ENCODE measurements at places on chromosomes 2 and 18.

GRCh38 chr2:240817496-240818292 lies 2.3 kb downstream of the KIF1A start:
- no peak for DNase-seq

- no peak for DNase-seq
These were observed 30.5 kb downstream of the PDK1 start for GRCh38 chr2:172586245-172586891.

DNA sequence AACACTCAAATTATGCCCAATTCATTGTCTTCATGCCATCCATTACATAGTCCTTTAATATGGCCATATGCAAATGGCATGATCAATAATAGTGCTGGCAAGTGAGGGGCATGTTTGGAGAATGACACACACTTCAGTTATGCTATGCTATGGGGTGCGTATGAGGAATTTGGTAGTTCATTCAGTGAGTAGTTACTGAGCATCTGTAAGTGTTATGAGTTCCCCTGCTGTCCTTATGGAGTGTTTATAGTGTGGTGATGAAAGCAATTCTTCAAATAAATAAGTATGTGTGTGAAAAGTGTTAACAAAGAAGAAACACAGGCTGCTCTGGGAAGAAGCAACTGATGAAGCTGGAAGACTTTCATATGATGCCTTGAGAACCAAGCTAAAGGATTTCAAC lies 383.7 kb upstream of the SLC14A2 start:
- no peak for DNase-seq

DNA sequence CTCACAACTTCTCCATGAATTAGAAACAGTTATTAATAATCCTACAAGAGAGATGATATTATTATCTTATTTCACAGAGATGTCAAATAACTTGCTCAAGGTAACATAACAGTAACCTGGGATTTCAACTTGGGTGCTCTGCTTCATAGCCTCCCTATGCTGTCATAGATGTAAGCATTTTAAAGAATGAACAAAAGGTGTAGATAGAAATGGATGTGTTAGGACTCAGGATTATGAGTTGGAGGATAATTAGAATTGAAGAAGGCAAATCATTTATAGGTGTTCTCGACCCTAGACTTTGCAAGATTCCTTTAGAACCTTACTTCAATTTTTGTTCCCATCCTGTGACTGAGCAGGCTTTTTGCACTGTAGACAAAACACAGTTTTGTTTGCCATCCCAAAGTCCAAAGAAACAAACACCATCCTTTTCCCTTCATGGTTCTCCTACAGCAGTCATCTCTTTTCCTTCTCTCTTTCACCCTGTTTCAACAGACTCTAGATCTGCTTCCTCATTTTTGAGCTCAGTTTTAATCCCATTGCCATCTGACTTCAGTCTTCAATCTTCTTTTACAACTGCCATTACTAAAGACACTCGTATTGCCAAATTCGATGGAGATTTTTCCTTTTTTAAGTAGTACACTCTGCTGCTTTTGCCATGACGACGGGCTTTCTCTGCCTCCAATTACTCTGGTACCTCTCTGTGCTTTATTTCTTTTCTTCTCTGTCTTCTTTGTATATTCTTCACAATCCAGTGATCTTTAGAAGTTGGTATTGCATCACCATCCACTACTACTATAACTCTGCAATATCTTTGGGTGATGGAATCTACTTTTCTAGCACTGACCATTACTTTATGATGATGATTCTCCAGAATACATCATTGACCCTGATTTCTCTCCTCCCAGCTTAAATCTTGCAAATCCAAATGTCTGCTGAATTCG lies 4.5 kb downstream of the HNMT start:
- no peak for DNase-seq

DNA sequence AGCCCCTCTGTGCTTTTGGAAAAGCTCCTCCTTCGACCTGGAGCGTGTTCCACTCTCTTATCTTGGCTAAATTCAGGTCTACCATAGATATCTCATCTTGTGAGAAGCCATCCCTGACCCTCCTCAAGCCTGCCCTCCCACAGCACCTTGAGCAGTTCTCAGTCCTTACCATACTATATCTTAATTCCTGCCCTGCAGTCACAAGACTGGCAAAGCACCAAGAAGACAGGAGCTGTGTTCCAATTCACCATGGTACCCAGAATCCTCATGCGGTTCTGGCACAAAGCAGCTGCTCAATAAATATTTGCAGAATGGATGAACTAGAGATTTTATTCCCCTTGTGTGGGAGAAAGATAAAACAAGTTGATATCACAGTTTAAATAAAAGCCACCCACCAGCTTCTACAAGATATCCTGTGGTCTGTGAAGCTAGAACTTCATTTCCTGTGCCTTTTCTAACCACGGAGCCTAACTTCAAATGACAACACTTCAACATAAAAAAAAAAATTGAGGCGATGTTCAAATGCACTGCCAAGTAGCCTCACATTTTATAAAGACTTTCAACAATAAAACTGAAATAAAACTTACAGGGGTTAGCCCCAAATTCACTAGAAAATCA lies 19.5 kb downstream of the MARCHF4 start:
- no peak for DNase-seq

GRCh38 chr2:159192371-159192918 lies 94.1 kb downstream of the WDSUB1 start:
- no peak for DNase-seq

GRCh38 chr2:22817197-22817596 lies 567.8 kb upstream of the KLHL29 start:
- no peak for DNase-seq

GRCh38 chr2:38720613-38721241 lies 30.4 kb downstream of the SRSF7 start:
- no peak for DNase-seq

DNA sequence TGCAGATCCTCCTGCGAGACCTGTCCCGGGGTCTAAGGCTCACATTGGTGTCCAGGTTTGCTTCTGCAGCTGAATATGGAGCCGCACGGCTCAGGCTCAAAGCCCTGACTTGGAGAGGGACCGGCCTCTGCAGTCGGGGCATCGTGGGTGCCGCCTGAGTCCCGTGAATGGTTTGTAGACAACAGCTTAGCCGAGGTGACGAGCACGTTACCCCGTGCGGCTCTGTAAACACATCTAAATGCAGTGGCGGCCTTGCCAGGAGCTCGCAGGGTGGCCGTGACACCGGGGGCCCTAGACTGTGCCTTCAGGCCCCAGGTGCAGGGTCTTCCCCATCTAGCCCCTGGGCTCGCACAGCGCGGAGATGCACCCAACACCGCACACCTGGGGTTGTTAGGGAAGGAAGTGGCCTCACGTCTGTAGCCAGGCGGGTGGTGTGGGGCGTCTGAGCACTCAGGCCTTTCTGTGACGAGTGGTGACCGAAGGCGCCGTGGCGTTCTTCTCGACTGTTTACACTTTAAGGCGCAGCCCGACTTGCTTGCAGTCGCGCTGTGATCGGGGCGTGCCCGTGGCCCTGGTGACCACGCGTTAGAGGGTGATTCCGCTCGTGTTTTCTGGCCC lies 91.6 kb downstream of the NFATC1 start:
- no peak for DNase-seq

- DNase-seq: peak; percentile 63
These were observed 1.7 kb upstream of the CELF4 start for GRCh38 chr18:37567061-37567993.

DNA sequence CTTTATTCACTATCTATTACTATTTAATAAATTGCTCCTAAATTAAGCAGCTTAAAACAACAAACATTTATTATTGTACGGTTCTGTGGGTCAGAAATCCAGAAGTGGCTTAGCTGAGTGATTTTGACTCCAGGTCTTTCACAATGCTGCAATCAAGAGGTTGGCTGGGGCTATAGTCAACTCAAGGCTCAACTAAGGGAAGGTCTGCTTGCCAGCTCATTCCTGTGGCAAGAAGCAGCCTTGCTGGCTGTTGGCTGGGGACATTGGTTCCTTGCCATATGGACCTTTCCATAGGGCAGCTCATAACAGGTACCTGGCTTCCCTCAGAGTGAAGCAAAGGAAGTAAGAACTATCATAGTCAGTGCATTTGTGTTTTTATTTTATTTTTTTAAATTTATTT lies 5.0 kb upstream of the MRPL19 start:
- no peak for DNase-seq

DNA sequence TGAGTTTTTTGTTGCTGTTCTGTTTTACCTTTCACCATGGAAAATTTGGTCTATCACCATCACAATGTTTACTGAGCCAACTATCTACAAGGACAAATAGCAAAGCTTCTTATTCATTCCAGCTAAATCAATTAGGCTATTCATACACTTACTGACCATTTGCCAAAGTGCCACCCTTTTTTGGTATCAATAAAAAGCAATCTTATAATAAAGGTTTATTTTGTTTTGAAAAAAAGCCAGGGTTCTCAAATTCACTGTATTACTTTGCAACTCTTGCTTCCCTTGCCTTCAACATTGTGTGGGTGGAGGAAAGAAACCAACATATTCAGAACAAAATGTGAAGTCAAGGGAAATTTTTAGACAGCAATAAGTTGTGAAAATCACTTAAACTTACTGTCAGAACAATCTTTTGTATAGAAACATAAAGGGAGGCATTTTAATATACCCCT lies 15.3 kb downstream of the PELI1 start:
- no peak for DNase-seq

DNA sequence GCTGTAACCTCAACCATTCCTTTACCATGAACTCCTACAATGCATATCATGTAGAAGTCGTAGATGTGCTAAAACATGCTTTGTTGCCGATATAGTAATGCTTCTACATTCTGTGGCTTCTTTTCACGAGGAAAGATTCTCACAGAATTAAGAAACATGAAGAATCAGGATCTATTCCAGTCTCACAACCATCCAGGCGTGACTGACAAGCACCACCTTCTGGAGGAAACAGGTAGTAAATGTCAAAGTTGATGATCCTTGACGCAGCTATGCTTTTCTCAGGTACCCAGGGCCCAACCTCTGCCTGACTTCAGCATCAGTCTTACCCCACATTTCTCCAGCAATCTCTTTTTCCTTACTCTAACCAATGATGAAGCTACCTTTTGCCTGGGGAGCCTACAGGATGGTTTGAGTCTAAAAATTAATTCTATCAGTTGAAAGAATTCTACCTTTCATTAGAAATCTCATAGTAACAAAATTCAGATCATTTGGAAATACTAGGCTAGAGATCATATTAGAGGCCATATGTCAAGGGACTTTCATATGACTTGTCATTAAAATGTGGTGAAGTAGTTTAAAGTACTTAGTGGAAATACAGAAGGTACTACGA lies 123.3 kb upstream of the RND3 start:
- DNase-seq: no peak

GRCh38 chr2:121189661-121190381 lies 95.2 kb downstream of the TFCP2L1 start:
- no peak for DNase-seq

DNA sequence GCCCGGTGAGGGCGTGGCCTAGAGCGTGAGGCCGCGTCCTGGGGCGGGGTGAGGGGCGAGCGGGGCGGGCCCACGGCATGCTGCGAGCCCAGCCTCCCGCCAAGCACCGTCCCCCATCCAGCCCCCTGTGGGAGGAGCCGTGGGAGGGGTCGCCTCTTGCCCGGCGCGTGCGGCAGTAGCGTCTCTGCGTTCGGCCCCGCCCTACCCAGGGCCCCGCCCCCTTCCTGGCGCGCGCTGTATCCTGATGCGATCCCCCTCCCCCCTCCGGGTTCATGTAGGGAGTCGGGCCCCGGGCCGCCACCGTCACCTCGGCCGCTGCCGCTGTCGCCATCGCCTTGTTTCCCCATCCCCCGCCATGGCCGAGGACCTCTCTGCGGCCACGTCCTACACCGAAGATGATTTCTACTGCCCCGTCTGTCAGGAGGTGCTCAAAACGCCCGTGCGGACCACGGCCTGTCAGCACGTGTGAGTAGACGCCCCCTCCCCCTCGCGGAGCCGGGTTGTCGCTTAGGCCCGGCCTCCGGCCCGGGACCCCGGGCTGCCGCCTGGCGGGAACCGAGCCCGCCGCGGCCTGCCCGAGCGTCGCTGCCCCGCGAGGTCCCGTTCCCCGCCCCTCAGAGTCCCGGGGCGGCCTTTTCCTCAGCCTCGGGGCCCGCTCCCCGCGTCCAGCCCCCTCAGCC lies 888 bp downstream of the RNF138 start:
- DNase-seq: peak; percentile 99

GRCh38 chr18:4444306-4444705 lies 10.8 kb downstream of the DLGAP1 start:
- no peak for DNase-seq

DNA sequence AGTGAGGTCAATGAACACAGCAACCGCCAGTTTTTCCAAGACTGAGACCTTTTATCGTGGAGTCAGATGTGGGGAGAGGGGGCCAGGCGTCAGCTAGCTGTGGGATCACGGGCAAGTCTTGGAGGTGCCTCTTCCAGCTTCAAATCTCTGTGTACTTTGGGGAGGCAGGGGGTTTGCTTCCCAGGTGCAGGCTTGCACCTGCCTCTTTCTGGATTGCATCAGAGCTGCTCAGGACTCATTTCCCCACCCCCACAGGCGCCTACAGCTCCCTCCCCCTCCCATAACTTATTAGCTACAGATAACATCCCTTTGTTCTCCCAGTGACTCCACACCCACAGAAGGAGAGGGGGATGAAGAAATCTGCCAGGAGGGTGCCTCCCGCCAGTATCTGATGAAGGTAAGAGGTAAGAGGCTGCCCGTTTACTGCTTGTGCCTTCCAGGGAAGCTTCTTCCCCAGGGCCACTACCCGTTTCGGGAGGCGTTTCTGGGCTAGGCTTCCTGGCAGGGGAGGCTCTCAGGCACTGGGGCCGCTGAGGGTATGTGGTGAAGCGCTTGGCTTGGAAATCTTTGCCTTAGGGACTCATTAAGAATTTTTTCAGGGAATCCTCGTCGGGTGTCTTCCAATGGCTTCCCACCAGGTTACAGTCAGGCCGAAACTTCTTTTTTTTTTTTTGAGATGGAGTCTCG lies 18.8 kb upstream of the MRPL33 start:
- DNase-seq: peak; percentile 74

GRCh38 chr2:217392930-217393584 lies 533.2 kb upstream of the TNP1 start:
- no peak for DNase-seq

- DNase-seq: no peak
These were observed 142.1 kb downstream of the FAM124B start for GRCh38 chr2:224259831-224260230.

DNA sequence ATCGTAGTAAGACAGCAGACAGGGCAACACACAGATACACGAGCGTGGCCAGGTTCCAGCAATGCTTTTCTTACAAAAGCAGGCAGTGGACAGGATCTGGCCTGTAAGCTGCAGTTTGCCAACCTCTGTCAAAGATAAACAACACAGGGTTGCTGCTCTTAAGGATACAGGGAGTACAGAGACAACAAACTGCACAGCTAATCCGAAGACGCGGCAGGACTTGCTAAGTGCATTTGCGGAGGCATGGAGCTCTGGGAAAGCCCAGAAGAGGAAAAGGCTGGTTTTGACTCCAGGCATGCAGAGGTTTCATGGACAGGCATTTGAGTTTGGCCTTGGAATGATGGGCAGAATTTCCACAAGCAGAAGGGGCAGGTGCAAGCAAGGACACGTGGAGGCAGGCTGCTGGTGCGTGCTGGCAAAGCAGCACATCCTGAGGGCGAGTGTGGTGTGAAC lies 24.4 kb downstream of the SERTAD2 start:
- DNase-seq: no peak

DNA sequence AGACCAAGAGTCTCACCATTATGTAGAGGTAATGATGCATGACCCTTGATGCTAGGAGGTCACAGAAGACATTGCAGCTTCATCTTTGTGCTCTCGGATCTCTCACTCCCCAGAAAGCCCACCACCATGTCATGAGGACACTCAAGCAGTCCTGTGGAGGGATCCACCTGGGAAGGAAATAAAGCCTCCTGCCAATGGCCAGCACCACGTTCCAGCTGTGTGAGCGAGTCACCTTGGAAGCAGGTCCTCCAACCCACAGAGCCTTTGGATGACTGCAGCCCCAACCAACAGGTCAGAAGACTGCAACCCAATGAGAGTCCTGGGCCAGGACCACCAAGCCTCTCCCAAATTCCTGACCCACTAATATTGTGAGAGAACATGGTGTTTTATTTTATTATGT lies 38.4 kb downstream of the CYP26B1 start:
- DNase-seq: no peak

Measured in right kidney (tissue), 9 donors.